ENCODE measurements at places on chromosomes 13 and 19. TPM values are rescaled to one million over a fixed set of nuclear protein-coding genes. Genes with fewer than 3 reads are reported as not detected.

Gene ADGRE2
- 0.70 TPM for total RNA-seq

Gene TLE2
- total RNA-seq = 2.2 TPM

Gene SMIM44
- not detected for total RNA-seq

Gene IL27RA
- total RNA-seq = 9.7 TPM

Gene IRGC
- not detected for total RNA-seq

Gene CGB8
- total RNA-seq = 1.9 TPM

Gene SELENOV
- total RNA-seq = not detected
